ENCODE measurements at places on chromosomes 3 and 15.

DNA sequence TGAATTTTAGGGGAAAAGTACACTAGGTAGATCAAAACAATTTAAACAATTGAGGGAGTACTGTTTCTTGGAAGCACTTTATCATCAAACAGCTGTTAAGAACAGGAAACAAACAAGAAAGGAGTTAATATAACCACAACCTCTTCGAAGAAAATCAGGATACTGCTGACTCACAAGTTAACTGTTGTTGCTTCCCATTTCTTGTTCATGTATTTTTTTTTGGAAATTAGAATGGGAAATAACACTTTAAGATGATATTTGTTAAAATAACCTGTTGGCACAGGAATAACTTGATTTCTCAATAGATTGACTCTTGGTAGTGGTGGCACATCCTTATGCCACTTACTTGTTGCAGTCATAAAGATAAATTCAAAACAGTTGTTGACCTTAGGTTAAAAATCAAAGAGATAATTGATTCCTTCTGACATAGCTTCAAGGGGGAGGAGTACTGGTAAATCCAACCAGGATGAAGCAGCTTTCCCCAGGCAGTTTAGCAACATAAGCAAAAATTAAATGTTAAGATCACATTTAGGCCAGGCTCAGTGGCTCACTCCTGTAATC lies 3.3 kb downstream of the BNIP2 start:
- no peak for DNase-seq

- DNase-seq, result no peak
Observed at GRCh38 chr15:49901996-49902684, 216.9 kb downstream of the ATP8B4 start.

- no peak for DNase-seq
Observed at GRCh38 chr3:178736300-178736699, 200.1 kb downstream of the KCNMB2 start.

DNA sequence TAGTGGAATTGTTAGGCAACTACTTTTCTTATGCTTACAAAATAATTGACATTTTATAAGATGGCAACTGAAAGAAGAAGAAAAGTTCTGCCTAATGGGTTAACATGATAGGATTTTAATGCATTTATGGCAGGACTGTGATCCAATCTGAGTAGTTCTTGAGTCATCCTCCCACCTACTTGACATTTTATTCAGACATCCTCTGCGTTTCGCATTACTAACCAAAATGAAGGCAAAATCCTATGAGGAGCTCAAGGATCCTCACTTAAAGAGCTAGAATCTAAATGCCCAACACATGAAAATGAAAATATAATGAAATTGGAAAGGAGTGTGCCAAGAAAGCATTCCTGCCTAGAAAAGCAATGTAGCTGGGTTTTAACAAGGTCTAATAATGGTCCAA lies 581.1 kb upstream of the SEMA6D start:
- DNase-seq, result no peak

DNA sequence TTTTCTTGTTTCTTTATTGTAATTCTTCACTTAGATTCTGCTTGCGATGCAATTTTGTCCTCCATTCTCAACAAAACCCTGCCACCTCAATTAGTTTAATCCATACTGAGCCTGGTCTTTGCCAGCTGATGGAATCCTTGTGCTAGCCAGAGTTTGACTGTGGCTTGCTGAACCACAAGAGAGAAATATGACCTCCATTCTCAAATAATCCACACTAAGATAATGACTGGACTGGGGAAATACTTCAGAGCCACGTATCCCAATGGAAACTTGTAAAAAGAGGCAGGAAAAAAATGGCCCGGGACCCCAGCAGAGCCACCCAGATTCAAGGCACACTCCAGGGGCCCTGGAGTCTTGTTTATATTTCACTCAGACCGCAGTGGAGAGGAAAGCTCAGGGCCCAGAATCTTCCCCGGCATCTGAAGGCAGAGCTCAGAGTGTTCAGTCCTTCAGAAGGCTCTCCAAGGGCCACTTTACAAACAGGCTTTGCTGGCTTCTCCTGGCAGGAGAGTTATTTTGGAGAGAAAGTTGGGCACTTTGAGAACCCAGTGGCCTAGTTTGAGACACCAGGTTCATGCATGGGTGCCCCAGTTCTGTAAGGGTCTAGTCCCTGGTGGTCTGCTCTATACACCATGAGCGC lies 62.7 kb downstream of the SSUH2 start:
- DNase-seq, result no peak

DNA sequence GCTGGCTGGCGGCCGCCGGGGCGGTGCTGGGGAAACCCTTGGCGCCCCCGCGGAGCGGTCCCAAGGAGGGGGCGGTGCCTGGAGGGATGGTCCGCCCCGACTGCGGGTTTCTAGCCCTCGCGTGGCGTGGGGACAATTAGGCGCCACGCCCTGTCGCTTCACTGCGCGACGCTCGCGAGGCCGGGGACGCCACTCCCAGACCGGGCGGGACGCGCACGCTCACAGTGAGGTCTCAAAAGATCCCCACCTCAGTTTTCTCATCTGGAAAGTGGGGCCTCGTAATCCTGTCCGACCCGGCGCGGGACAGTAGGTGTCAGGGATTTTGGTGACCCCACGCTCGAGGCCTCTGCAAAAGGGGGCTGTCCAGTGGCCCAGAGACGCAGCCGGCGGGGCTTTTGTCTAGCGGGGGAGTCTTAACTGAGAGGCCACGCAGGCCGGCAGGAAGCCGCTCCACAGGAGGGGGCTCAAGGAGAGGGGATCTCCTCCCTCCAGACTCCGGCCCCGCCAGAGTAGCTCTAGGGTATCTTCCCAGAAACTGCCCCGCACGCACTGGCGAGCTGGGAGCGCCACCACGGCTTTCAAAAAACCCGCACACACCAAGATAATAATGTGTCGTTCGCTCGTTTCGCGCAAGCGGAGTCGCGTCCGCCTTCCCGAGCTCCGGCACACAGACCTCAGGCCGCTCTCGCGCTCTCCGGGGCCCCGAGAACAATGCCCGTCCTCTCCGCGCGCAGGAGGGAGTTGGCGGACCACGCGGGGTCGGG lies 710 bp upstream of the CLK3 start:
- peak; percentile 81 for DNase-seq

DNA sequence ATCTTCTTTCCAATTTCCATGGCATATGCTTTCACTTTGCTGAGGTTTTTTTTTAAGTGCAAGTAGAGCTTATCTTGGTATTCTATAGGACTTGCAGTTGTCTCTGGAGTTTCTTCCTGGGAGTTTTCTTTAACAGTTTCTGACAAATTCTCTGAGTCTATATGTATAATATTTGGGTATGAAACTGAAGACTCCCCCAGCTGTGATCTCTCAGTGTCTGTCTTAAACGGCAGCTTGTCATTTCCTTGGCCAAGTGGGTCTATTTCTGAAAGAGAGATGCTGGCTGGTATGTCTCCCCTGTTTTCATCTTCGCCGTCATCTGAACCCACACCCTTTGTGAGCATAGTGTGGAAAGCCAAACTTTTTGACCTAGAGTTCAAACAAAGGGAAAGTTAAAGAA lies 73.3 kb upstream of the PTX3 start:
- DNase-seq, result no peak

DNA sequence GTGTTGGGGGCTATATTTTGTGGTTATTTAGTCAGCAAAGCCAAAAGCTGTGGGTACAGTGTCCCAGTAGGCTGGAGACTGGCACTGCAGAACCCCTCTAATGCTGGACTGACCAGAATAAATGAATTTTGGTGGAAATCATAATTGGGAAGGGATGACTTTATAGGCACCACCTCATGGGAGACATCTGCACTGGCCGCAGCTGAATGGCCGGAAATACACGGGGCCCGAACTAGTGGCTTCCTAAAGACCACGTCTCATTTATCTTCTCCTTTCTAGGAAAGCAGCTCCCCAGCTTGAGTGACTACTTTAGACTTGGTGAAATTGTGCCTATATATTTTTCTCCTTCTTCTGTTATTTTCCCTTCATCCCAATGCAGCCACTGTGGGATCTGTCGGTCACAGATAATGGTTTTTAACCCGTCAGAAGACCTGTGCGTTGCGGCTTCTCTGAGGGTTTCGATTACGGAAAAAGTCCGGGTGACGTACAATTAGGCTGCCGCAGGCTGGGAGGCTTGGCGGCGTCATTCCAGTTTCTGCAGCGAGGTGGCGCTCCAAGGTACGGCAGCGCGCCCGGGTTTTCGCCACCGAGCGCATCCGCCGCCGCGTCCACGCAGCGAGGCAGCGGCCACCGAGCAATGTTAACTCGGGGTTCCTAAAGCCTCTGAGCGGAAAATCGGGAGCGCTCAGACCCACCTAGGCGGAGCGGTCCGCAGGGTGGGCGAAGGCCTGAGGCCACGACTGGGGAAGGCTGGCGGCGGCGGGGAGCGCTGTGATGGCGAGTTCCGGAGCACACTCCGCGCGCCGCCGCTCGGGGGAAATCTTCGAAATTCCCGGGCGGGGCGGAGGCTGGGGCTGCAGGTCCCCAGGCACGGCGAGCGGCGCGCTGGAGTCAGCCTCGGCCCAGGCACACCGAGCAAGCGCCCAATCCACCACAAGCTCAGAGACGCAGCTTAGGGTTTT lies 26.3 kb downstream of the NR2F2 start:
- DNase-seq, result peak; percentile 32

DNA sequence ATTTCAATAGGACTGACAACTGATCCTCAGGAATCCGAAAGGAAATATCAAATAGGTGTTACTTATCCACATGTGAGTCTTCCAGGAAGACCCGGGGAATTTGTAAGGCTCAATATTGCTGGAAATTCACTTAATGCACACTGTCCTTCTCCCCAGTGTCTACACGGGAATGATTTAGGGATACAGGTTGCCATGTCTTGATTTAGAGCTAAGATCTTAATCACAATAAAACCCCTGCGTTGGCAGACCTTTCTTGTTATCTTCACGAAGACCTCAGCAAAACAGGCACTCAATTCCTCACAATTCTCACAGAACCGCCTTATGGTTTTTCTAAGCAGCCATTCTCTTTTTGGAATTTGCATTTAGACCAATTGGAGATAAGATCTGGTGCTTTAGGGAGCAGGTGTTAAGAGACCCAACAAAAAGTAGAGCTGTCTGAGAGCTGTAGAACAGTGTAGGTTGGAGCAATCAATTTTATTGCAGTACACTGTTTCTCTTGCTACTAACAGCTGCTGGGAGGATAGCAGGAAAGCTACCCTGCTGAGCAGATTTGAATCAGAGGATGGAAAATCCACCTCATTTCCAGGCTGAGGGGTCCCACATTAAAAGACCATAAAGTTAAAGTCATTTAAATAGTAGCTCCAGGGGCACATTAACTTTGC lies 925.7 kb downstream of the EPHA3 start:
- no peak for DNase-seq

DNA sequence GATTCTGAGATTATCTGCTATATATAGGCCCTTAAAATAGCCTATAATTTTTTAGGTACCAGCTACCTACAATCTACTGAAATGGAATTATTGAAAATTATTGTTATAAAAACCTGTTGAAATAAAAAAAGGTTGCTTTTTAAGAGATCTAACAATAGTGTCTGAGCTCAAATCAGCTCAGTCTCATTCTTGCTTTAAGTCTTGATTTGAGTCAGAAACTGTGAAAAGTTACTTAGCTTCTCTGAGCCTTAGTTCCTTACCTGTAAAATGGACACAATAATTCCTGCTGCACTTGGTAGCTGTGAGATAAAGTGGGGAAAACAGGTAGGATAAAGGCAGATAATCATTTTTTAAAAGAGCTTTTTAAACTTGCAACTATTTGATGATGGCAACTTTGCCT lies 118.8 kb upstream of the UBE2E2 start:
- no peak for DNase-seq

DNA sequence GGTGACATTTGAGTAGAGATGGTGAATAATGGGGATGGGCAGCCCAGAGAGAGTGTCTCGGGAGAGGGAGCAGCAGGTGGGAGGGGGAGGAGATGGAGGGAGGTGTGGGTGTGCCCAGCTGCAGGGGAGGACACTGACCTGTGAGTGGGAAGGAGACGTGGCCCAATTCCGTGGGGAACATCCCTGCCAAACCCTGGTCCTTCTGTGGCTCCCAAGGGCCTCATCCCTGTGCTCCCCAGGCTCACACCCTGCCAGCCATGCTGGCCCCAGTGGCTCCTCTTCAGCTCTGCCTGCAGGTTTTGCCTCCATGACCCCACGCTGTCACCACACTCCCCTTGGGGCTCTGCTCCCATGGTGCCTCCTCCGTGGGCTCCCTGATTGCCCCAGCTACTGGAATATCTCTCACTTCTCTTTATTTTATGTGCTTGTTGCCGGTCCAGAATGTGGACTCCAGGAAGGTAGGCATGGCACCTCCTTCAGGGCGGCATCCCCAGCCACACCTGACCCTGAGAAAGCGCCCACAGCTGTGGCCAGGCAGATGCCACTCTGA lies 7.0 kb downstream of the CFAP100 start:
- DNase-seq, result no peak

- no peak for DNase-seq
Observed at GRCh38 chr3:77370413-77370812, 330.5 kb downstream of the ROBO2 start.

DNA sequence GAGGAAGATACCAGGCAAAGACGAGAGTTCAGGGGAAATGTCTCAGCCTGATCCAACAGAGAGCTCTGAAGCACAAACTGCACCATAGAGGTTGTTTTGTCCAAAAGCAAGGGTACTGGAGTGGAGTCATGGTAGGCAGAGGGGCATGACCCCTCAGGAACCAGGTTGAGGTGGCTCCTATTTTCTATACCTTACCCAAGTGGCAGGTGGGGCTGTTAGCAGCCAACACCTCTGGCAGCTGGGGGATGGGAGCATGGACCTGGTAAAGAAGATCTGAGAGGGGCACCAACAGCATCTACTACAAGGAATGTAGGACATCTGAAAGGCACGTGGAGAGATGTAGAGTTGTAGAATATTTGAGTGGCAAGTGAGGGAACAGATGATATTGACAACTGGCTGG lies 85.2 kb downstream of the GAP43 start:
- no peak for DNase-seq

DNA sequence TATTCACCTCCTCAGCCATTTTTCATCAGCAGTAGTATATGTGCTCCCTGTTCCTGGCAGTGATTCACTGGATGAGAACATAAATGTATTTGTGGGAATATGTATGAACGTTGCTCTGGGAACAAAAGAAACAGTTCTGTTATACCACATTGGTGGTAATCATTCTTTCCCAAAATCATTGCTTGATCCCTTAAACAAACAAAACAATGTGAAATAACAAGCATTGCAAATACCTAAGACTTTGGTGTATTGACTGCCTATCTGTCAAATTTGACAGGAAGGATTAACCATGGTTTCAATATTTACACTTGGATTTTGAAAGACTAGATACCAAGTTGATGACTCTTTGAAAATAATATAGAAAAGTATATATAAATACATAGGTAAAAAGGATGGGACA lies 284.1 kb downstream of the FHIT start:
- DNase-seq, result no peak

- DNase-seq, result no peak
Observed at GRCh38 chr3:13513913-13514517, 33.9 kb downstream of the HDAC11 start.
